ENCODE measurements at places on chromosomes 2 and 18.
A peak's percentile ranks its signal among the peaks of the same experiment; 100 is the strongest.

DNA sequence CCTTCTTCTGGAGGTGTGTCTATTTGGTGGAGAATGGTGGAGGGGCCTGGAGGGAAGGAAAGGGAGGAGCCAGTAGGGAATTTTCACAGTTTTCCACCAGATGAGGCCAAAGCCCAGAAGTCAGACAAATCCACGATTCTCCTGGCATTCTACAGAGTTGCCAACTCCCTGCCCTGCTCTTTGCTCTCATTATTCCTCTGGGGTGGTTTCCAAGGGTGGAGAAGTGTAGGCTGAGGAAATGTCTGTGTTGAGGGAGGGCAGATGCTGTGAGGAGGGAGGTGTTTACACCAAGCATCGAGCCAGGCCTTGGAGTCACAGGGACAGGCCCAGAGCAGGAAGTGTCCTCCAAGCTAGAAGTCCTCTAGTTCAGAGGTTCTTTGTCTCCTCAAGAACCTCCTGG lies 124.1 kb upstream of the LGALSL start:
- DNase-seq: no peak

DNA sequence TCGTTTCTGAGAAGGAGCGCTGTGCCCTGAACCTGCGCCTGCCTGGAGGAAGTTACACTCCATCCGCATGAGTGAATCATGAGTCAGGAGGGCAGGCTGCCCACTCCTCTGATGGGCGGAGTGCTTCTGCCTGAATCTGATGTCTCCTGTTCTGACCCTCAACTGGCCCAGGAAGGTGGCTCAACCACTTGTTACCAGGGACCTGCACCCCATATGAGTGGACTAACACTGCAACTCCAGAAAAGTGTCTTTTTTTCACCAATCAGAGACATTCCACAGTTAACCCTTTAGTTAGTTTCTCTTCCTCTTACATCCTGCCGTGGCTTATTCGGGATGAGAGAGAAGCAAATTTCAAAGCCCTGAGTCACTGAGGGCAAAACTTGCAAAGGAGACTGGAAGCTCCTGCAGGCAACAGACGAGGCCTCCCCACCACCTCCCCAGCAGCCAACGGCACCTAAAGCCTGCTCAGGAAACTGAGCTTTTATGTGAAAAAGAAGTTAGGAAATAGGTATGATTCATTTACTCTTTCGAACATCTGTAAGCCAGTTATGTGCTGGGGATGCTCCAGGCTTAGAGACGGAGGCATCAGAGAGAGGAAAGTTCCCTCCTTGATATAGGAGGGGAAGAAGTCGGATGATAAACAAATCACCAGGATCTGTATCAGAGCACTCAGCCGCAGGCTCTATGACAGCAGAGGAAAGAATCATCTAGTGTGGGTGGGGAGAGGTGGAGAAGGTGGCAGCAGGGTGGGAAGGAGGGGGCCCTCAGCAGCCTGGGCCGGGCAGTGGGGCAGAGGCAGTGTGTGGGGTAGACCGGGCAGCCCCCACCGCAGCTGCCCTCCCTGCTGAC lies 30.9 kb downstream of the MBP start:
- DNase-seq: no peak

GRCh38 chr2:234880551-234881211 lies 71.1 kb upstream of the SH3BP4 start:
- no peak for DNase-seq

DNA sequence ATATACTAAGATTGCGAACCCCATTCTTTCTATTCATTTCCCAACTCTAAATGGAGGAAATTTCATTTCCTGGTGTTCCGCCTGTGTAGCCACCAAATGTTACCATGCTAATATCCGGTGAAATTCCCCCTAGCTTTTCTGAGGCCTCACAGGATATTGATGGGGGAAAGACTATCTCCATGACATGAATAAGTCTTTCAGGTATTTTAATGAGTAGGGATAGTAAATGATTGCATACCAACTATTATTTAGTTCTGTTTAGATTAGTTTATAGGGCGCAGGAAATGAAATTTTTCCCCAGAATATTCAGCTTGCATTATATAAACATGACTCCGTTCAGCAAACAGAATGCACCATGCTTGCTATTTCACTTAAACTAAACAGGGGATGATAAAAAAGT lies 55.4 kb downstream of the COL5A2 start:
- no peak for DNase-seq

DNA sequence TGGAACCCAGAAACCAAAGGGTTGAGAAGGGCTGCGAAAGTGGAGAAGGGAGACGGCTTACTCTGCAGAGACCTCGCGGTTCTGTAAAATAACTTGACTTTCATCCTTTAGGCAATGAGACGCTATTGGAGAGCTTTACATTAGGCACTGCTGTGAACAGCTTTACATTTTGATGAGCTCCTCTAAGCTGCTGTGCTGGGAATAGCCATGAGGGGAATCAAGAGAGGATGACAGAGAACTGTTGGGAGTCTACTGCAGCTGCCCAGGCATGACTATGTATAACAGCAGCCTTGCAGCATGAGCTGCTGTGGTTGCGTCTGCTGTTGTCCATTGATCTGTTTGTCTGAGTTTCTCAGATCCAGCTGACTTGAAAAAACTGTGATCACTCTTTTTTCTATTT lies 310.8 kb upstream of the MAP2 start:
- DNase-seq: no peak

GRCh38 chr2:235845245-235845644 lies 322.9 kb downstream of the GBX2 start:
- DNase-seq: no peak

DNA sequence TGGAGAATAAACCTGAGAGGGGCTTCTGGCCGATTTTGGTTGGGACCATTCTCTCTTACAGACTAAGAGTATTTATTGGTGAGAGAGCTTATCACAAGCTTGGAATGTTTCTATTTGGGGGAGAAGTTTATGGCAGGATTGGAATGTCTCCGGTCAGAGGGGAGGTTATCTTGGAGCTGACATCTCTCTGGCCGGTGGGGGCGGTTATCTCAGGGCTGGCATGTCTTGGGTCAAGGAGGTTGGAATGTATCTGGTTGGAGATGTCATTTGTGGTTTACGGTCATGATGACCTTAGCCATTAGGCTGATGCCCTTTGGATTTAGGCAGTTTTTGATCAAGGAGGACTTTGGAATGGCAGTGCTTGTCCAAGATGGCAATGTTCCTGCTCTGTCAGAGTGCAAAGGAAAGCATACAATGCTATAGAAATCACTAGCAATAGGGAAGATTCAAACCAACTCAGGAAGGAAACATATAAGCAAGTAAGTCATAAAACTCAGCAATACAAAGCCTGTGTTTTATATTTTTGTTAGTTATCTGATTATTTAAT lies 362.4 kb upstream of the LRATD1 start:
- DNase-seq: no peak

DNA sequence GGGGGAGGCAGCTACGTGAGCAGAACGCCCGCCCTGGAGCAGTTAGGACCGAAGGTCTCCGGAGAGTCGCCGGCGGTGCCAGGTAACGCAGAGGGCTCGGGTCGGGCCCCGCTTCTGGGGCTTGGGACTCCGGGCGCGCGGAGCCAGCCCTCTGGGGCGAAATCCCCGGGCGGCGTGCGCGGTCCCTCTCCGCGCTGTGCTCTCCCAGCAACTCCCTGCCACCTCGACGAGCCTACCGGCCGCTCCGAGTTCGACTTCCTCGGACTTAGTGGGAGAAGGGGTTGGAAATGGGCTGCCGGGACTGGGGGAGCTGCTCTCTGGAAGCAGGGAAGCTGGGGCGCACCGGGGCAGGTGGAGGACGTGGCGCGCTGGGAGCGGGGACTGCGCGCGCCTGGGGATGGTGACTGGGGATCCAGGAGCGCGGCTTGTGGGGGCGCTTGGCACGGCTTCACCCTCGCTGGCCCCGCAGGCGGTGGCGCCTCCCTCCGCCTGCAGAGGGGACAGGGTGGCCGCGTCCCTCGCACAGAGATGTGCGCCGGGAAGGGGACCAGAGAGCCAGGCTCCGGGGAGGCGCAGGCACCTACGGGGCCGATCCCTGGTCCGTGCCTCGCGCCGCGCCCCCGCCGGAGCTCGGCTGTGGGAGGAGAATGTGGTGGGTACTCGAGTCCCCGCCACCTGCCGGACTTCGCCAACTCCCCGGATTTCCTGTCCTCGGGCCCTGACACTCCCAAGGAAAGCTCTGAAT lies 688 bp downstream of the CDH20 start:
- no peak for DNase-seq

DNA sequence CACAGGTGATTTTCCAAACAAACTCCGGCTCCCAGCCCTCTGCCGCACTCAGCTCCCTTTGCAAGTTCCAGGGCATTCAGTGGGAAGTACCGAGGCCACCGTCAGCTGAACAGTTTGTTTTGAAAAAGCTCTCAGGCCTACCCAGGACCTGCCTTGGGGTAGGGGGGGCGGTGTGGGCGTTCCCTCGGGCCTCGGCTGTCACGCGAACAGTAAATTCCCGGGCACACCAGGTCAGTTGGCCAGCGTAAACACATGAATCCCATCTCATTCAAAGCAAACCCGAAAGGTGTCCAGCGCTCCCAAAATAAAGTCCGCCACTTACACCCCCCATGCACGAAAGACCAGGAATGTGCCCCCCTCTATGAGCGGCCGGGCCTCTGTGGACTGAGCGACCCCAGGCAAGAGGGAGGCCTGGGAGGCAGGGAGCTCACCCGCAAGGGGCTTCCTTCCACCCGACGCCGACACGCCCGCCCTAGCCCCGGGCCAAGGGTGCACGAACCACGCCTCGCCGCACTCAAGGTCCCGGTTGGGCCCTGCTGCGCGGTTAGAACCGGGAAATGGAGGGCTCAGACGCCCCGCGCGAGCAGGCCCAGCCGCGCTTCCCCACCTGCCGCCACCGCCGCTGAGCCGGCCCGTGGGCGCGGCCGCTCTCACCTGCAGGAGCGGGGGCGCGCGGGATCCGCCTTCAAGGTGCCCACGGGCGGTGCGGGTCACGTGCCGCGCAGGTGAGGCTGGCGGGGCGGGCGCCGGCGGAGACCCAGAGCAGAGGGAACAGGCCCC lies at the start of gene WDSUB1:
WDSUB1 (minus strand) TSS at position 775 of the 780 bp plus-strand sequence. CDS start 3,634 bp downstream, outside the sequence.
- DNase-seq: peak; percentile 81

- DNase-seq: no peak
These were observed 257.1 kb downstream of the ACKR3 start for GRCh38 chr2:236826606-236827156.

DNA sequence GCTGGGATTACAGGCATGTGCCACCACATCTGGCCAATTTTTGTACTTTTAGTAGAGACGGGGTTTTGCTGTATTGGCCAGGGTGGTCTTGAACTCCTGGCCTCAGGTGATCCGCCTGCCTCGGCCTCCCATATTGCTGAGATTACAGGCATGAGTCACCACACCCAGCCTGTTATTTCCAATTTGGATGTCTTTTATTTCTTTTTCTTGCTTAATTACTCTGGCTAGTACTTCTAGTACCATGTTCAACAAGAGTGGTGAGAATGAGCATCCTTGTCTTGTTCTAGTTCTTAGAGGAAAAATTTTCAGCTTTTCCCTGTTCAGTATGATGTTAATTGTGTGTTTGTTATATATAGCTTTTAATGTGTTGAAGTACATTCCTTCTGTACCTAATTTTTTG lies 23.4 kb downstream of the CCDC138 start:
- no peak for DNase-seq

DNA sequence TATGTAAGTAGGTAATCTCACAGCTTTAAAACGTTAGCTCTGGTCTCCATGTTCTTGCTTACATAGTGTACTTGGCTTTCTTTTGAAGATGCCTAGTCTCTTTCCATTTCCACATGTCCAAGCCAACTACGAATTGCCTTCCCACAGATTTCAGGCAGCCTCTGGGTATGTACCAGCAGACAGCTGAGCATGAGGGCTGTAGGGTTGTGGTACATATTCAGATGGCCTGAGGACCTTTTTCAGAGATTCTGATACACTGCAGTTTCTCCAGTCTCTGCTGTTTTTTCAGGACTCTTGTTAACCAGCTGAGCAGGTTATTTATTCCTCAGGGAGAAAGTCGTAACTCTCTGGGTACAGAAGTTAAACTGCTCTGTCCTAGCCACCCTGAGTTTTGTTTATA lies 3.1 kb upstream of the KCNJ13 start:
- DNase-seq: no peak

DNA sequence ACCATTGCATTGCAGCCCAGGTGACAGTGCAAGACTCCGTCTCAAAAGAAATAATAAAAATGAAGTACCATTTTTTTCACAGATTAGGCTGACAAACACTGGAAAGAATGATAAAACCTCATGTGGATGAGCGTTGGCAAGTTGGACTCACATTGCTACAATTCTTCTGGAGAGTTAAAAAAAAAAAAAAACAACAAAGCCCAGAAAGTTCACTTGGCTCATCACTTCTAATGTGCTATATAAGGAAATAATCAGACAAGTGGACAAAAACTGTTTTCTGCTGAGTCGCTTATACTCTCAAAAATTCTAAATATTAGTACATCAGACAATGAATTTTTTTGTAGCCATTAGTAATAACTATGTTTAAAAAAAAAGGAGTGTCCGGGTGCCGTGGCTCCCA lies 38.4 kb downstream of the PKP4 start:
- no peak for DNase-seq

- no peak for DNase-seq
These were observed 88.4 kb upstream of the RGPD4 start for GRCh38 chr2:107738266-107738665.

DNA sequence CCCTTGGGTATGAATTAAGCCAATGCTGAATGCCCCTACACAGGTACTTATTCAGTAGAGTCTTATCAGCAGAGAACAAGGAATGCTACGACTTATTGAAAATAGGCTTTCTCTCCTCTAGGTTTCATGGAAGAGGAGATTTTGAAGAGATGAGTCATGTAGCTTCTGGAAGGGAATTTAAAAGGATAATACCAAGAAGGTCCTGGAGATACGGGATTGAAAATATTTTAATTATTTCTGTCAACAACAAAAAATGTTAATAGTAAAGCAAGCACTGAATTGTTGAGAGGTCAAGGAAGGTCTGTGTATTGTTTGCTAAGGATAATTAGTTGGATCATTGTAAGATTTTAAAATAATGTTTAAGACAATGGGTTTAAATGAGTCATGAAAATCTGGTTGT lies 293.0 kb upstream of the SPHKAP start:
- DNase-seq: no peak

DNA sequence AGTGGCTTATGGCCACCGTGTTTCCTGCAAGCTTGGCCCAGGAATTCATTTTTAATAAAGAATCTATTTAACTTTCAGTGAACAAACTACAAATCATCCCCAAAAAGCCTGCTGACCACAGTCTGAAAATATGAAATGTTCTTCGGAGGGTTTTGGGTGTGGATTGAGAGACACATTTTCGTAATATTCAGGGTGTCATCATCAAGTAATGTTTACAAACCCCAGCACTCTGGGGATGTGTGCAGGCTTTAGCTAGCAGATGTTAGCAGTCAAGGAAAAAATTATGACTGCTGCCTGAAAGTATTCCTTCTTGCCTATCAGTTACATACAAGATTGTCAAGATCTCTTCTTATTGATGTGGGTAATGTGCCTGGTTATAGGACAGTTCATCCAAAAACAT lies 143.9 kb upstream of the FN1 start:
- DNase-seq: no peak

DNA sequence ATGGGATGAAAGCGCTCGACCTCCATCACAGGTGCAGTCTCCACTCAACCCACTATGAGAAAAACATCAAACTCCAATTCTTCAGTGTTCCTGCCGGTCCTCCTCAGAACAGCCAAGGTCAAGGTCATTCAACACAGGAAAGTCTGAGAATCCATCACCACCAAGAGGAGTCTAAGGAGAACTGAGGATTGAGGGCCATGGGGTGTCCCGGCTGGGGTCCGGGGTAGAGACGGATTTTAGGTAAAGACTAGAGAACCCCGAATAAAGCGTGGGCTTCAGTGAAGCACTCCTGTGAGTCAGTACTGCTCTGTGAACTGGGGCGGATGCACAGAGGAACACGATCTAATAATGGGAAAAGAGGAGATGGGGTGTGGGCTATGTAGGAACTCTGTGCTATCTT lies 41.8 kb downstream of the PTGR3 start:
- DNase-seq: no peak

Measured in T47D (cell line).